RWPE1 (cell line): ENCODE measurements at places on chromosomes 11 and 22.
A peak's percentile ranks its signal among the peaks of the same experiment; 100 is the strongest.

- no peak for DNase-seq
These were observed 16.9 kb upstream of the SLC3A2 start for GRCh38 chr11:62863687-62864335.

- no peak for DNase-seq
These were observed at the start of gene CCDC116 for GRCh38 chr22:21632237-21632895. Gene CCDC116 (plus strand): TSS chr22:21632760. CDS start chr22:21633182, 422 bp downstream.

- DNase-seq, result no peak
These were observed 27.2 kb downstream of the TTC12 start for GRCh38 chr11:113341388-113342165.

DNA sequence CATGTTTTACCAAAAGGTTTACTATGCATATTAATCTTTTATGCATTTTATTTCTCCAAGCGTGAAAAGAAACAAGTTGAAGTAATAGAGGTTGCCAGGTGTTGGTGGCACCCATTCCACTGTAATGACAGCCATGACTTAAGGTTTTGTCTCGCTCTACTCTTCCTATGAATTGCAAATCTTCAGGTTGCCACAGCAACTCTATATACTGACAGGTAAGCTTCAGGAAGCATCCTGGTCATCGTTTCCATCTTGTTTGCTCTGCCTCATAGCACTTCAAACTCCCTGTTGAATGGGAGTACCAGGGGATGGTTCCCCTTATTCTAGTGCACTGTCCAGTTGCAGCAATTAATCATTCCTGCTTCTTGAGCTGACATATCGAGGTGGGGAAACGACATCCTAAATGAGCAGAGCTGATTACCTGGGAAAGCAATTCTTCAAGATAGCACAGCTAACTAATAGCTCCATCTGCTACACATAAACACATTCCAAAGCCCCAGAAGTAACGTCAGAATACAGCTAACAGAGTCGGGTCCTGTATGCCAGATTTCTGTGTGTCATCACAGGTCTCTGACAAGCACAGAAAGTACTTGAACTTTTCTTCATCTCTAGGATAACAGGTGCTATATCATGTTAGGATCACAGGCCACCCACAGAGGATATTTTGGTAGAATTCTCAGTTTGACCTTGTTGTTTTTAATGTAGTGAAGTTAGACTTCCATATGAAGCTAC is 80.3 kb downstream of the CADM1 start:
- DNase-seq, result no peak

DNA sequence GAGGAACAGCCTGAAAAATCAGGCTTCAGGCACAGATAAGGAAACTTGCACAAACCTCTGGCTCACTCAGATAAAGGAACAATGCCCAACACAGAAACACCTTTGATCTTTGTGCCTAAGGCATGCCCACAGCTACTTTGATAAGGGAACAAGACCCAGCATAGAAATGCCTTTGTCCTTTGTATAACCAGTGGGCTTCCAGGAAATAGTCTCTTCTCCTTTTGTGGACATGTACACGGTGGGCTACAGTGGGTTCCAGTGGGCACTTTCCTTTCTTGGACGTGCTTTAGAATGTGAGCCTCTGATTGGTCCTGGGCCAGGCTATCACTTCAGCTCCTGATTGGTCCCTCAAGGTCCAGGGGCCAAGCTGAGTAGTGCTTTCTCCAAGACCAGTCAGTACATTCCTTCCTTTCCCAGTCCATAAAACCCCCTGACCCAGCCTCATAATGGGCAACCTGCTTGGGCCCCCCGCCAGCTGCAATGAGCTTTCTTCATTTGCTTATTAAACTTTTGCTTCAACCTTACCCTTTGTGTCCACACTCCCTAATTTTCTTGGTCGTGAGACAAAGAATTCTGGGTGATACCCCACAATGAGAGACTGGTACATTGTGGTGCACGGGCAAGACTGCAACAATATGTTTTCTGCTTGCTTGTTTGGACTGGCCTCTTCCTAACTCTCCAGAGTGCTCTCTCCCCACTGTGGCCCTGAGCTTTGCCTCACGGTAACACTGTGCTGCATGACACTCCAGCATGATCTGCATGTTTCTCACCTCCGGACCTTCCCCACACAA is 1.7 kb upstream of the CABIN1 start:
- no peak for DNase-seq

- peak; percentile 48 for DNase-seq
These were observed 40.0 kb downstream of the TENM4 start for GRCh38 chr11:79400717-79401330.

DNA sequence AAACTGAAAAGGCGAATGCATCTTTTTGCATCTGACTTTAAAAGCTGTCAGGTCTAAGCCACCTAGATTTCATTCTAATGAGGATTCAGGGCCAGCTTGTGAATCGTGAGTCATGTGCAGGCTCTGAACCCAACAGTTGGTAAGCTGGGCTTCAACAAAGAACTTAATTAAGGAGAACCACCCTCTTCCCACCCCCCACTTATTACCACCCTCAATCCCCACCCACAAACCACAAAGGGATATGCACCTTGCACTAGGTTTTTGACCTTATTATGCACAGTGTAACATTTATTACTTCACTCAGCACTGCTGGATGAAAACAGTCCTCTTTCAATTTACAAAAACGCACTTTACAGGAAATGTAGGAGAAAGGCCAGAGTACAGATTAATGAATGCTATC is 94.1 kb upstream of the LIN7C start:
- no peak for DNase-seq

GRCh38 chr11:117097014-117097388 is 1.2 kb downstream of the SIK3 start:
- DNase-seq, result no peak
